ENCODE measurements at places on chromosomes 5 and 9.

- peak; percentile 2 for DNase-seq
Measured at GRCh38 chr5:113447498-113448050, 12.8 kb upstream of the TSSK1B start.

DNA sequence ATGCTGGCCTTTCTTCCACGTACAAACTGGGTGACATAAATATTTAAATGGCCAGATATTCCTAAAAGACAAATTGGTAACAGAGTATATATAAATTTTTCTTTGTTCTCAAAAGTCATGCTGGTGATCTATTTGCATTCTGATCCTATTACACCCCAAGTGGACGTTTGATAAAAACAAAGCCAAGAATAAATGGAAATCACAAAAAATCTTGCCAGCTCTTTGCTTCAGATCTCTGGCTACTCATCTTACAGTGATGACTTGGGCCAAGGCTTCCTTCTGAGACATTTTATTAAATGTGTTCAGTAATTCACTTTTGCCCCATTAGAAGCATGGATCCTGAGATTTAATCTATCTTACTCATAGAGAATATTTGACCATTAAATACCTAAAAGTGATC, 444.3 kb upstream of the PIK3R1 start:
- DNase-seq = no peak

GRCh38 chr5:33887268-33887667, 4.5 kb downstream of the ADAMTS12 start:
- no peak for DNase-seq

DNA sequence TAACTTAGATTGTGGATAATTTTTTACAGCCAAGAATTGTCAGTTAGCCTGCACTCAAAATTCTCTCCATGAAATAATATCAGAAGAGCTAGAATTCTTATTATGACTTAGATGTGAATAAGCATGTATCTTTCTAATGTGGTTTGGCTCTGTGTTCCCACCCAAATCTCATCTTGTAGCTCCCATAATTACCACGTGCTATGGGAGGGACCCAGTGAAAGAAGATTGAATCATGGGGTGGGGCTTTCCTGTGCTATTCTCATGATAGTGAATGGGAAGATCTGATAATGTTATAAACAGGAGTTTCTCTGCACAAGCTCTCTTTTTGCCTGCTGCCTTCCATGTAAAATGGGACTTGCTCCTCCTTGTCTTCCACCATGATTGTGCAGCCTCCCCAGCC, 176.8 kb downstream of the MAT2B start:
- DNase-seq = no peak

DNA sequence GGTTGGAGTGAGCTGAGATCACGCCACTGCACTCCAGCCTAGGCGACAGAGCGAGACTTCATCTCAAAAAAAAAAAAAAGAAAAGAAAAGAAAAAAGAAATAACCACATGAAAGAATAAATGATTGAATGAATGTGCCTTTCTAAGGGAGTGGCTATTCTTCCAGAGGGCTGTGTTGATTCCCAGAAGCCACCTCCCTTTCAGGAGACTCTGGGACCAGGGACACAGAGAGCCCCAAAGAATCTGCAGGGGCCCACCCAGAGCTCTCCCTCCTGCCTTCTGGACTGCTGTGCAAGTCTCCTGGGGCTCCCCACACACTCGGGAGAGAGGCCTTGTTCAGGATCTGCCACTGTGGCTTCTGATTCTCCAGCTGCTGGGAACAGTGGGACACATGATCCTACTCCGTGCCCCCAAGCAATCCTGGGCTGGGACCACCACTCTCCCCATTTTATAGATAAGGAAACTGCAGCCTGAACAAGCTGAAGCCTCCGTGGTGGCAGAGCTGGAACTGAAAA, 23.6 kb downstream of the CAMK2A start:
- DNase-seq = no peak

- no peak for DNase-seq
Measured at GRCh38 chr5:139652788-139653241, 4.7 kb downstream of the CXXC5 start.

- DNase-seq = no peak
Measured at GRCh38 chr5:87361536-87362213, 51.1 kb downstream of the CCNH start.

GRCh38 chr5:8176101-8176693, 307.2 kb downstream of the MTRR start:
- no peak for DNase-seq

DNA sequence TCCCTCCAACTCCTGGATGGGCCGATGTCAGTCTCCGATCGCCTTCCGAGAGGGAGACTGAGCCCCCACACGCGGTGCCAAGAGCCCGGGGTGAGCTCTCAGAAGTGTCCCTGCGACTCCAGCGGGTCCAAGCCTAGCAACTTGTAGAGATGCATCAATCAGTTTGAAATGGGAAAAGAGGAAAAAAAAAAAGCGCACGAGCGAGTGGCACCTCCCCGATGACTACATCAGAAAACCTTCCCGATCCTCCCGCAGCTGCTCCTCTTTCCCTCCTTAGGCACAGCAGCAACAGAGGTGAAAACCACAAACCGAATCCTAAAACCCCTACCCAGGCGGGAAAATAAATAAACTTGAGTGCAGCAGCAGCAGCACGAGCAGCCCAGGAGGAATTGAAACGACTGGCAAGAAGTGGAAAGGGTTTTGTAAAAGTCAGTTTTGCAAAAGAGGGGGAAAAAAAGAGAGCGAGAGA, 1.0 kb upstream of the EFNA5 start:
- DNase-seq = peak; percentile 78
